ENCODE measurements at places on chromosomes 11 and 22. TPM values are rescaled to one million over a fixed set of nuclear protein-coding genes. Genes with fewer than 3 reads are reported as not detected.

- DNase-seq, result no peak
Observed at GRCh38 chr11:124122123-124122522, 6.9 kb downstream of the VWA5A start.

DNA sequence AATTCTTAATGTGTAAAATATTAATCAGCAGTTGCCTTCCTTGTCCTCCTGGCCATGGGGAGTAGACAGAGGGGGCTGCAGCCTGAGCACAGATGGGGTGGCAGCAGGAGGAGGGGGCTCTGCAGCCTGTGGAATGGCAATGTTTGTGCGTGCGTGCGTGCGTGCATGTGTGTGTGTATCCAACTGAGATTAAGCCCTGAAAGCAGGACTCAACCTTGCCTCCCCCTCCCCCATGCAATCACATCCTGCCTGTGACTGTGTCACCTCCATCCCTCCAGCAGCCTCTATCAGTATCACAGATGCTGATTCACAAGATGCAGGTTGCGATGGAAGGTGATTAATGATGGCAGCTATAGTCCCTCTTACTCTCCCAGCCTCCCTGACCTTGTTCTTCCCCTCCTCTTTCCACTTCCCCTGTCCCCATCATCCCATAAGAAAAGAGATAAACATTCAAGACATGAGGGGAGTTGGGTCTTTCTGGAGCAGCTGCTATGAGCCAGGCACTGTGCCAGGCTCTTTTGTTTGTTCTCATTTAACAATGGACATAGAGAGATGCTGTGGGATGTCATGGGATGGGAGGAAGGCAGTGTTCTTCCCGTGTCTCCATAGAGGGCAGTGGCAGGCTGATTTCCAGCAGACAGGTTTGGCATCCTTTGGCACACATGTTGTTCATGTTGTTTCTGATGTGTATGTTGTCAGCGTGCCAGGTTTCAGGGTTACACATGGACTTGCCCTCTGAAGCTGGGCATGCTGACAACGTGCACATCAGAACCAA lies 43.8 kb upstream of the NECTIN1 start:
- no peak for DNase-seq

- DNase-seq, result no peak
Observed at GRCh38 chr22:44057401-44057987, 33.4 kb downstream of the PARVB start.

GRCh38 chr11:1435820-1436467 lies 46.2 kb downstream of the BRSK2 start:
- DNase-seq, result no peak

GRCh38 chr22:33897448-33897835 lies 22.8 kb downstream of the LARGE1 start:
- no peak for DNase-seq

DNA sequence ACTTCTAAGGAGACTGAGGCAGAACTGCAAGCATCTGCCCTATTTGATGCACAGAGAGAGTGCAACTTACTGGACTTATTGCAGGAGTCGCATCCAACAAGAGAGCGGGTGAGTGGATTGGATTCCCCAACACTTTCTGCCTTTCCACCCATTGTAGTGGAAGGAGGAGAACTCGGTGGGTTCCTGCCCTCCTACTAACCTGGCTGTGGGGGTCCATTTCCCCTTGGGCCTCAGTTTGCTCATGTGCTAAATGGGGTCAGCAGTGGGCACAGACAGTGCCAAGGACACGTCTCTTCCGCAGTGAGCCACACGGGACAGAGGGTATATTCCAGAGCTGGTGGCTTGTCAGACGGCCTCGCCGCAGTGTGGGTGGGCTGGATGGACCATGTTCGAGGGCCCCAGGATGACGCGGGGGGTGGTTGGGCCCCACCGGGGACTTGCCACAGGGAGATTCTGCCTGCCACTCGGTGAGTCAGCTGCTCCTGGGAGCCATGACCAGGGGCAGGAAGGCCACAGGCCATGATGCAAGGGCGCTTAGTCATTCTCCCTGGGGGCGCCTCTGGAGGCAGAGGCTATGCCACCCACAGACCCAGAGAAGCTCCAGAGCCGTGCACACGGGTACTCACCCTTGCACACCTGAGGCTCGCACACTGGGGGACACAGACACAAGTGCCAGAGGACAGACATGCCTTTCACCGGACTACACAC lies 8.2 kb downstream of the ALX4 start:
- DNase-seq, result no peak

GRCh38 chr11:13902523-13902922 lies 60.0 kb upstream of the SPON1 start:
- DNase-seq, result peak; percentile 81

DNA sequence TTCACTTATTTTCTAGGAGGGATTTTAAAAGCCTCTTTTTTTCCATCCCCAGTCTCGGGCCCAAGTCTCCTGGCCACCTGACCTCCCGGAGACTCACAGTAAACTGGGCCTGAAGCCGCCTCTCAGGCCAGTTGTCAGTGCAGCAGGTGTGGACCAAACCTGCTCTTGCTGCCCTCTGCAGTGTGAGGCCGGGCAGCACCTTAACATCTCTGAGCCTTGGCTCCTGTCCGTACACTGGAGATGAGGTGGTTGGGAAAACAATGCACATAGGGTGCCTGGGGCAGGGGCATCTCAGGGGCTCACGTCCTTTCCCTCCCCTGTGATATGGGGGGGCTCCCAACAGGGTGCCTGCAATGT lies 45.1 kb downstream of the PHF21B start:
- DNase-seq, result no peak

DNA sequence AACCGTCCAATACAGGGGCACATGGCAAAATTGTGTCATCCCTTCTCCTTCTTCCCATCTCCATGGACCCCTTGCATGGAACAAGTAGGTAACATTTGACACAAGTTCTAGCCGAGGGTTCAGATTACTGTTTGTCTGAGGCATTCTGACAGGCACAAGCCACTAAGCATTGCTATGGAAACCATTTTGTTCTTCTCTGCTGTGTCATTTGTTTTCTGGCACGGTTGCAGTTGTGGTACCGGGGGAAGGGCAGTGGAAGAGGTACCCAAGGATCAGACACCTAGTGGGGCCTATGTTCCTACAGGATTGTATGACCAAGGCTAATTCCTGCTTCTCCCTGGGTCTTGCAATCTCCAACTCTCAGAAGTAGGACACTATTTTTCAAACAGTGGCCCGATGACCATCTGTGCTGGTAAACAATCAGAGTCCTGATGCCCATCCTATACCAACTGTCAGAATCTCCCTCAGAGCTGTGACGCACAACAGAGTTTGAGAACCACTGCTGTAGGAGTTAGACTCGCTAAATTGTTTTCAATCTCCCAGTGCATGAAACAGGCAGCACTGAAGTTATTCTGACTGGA lies 69.3 kb downstream of the KCNC1 start:
- no peak for DNase-seq

DNA sequence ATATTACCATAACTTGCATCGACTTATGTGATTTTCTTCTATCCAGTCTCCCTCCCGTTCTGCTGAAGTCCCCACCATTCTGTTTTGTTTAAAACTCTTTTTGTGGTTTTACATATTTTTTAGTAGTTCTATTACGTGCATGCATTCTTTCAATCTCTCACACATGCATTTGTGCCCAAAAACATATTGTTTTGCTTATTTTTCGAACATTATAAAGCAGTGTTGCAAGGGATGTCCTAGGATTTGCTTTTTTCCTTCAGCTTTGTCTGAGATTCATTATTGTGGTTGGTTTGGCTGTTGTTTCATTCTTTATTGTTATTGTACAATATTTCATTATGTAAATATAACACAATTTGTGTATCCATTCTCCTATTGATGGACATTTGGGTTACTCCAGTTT lies 235.7 kb downstream of the DYNC2H1 start:
- DNase-seq, result no peak

- no peak for DNase-seq
Observed at GRCh38 chr11:124313849-124314248, at the start of gene OR8D1. Gene OR8D1, minus strand, starts transcription at chr11:124313949. Its CDS starts 3,183 bp downstream, at chr11:124310766.

- no peak for DNase-seq
Observed at GRCh38 chr22:42280836-42281235, 10.4 kb upstream of the TCF20 start.

DNA sequence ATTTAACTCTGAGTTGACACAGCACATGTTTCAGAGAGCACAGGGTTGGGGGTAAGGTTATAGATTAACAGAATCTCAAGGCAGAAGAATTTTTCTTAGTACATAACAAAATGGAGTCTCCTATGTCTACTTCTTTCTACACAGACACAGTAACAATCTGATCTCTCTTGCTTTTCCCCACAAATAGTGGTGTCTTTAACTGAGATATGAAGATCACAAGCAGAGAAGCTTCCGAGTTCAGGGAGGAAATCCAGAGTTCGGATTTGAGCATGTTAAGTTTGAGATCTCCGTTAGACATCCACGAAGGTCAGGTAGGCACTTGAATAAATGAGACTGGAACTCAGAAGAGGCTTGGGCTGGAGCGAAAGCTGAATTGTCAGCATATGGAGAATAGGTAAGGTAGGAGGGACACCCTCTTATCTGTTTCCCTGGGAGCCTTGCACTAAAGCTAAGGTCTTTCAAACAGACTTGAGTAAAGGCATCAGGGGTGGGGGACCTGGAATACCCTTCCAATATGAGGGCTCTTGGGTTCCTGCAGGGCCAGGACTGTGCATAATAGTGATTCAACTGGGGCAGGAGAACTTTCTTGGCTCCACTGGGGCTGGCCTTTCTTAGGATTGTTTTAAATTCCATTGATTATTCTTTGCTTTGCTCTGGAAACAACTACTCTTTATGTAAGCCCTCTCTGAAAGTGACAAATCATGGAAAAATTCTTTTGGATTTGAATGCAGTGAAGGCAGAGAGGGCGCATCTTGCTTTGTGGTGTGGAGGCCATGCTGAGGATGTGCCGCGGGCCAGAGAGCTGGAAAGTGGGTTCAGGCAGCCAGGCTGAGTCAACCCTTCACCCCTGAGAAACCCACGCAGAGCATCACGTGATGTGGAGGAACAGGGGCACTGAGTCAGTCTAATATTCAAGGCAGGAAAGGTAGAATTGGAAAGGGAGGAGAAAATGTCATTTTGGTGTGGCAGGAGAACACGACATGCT lies 62.7 kb upstream of the AMPD3 start:
- no peak for DNase-seq

DNA sequence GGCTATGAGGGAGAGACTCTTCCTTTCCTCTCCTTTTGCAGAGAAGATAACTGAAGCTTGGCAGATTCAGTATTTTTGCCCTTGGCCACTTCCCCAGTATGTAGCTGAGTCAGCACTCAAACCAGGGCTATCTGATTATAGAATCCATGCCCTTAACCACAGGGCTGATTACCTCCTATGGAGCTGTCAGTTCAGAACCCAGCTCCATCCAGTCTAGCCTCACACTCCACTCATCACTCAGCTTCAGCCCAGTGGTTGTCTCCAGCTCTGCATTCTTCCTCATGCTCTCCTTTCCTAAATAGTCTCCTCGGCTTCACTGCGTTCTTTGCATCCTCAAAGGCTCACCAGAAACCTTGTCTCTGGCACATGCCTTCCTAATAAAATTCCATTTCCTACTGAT lies 151.6 kb upstream of the BLID start:
- DNase-seq, result no peak

GRCh38 chr11:127651888-127652221 lies 651.3 kb upstream of the KIRREL3 start:
- DNase-seq, result no peak

DNA sequence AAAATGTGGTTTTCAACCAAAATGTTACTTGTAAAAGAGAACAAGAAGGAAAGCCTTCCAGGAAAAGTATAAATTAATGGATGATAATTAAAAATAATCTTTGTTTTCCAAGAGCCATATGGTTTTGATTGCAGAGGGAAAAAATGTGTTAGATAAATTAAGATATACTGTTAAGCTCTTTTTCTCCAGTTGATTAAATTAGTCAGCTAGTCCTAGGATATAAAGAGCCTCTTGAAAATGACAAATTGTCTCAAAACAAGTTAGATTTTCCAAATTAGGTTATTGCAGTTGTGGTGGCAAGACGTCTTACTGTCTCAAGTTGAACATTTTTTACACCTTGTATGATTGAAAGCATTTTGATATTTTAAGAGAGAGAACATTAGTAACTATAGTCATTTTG lies 110.9 kb downstream of the DYNC2H1 start:
- DNase-seq, result no peak

- no peak for DNase-seq
Observed at GRCh38 chr11:12121517-12121916, 11.1 kb downstream of the MICAL2 start.

- no peak for DNase-seq
Observed at GRCh38 chr22:23564276-23564675, 15.8 kb downstream of the IGLL1 start.

The LYVE1 gene
- polyA plus RNA-seq, result 71.8 TPM

The SCN3B gene
- polyA plus RNA-seq, result 25.9 TPM

The GPHA2 gene
- not detected for polyA plus RNA-seq

The ATG16L2 gene
- 51.0 TPM for polyA plus RNA-seq

The TYMP gene
- polyA plus RNA-seq, result 2.8 TPM

The KDM4E gene
- 0.11 TPM for polyA plus RNA-seq

The HSPB2 gene
- polyA plus RNA-seq, result 66.4 TPM

Data from muscle of arm (tissue), 14 donors.